Upper lobe of right lung (tissue), 1 donor: ENCODE measurements at places on chromosomes 3 and 15. TPM values are rescaled to one million over a fixed set of nuclear protein-coding genes. Genes with fewer than 3 reads are reported as not detected.

GRCh38 chr3:162641907-162642306 lies 1145.3 kb downstream of the OTOL1 start:
- no peak for DNase-seq

- DNase-seq: no peak
Observed at GRCh38 chr3:2847062-2847841, 262.9 kb downstream of the IL5RA start.

- DNase-seq: no peak
Observed at GRCh38 chr3:41265823-41266273, 66.5 kb downstream of the CTNNB1 start.

DNA sequence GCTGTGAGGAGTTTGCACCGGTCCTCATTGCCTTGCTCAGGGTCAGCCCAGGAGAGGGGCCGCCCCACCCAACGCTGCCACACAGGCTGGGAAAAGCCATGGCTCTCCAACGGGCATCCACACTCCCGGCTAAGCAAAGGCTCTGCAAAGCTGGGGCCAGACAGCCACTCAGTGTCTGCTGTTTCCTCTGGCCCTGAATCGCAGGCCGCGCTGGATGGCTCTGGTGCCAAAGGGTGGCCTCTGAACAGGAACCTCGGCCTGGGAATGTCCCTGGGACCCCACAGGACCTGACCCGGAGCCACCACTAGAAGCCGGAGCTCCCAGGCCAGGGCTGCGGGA lies 42.9 kb downstream of the RPN1 start:
- no peak for DNase-seq

DNA sequence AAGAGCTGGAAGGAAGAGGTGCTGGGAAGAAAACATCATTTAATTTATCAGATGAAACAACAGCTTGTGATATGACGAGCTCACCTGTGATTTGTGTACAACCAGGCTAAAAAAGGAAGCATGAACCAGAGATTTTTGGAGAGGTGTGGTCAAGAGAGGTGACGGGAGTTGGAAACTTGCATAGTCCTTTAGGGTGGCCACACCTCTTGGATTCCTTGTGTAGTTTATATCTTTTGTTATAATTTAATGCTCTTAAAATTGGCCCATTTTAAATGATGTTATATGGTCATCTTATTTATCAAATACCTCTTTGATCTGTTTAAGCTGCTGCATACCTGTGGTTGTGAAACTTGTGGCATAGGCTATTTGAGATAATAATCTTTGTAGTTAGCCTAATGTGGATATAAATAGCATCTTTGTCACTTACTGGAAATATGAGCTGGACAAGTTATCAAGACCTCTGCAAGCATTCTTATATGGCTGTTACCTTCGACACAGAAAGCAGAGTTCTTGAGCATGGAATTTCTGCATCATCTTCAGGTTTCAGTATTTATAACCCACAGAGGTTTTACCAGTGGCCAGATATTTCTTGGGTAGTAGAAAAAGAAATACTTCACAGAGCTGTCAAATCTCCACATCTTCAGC lies 49.1 kb downstream of the IL1RAP start:
- DNase-seq: no peak

- no peak for DNase-seq
Observed at GRCh38 chr15:90819390-90819789, 49.0 kb upstream of the FURIN start.

DNA sequence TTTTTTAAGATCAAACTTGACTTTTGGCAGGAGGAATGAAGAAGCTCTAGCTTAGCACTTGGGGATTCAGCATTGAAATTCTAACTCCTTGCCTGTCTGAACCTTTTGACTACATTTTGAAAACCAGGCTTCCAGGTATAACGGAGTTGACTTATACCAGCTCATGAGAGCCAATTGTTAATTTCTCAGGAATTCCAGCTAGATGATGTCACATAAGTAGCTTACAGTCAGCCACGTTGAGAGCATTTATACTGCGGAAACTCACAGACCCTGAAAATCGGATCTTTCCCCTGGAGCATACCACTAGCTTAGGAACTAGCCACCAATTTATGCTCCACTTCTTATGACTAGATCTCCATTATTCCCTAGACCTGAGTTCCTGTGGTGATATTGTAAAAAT lies 321.4 kb upstream of the DPH6 start:
- no peak for DNase-seq

GRCh38 chr15:60477916-60478565 lies 901 bp downstream of the ICE2 start:
- no peak for DNase-seq

DNA sequence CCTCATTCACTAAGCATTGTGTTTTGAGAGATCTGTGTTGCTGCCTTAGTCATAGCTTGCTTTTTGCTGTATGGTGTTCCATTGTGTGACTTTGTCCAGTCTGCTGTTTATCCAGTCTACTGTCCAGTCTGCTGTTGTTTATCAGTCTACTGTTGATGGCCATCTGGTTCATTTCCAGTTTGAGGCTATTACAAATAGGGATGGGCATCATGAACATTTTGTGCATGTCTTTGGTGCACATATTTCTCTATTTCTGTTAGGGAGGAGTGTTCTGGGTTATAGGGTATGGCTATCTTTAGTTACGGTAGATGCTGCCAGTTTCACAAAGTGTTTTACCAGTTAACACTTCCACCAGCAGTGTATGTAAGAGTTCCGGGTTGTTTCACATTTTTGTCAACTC lies 22.2 kb upstream of the CLEC3B start:
- DNase-seq: no peak

DNA sequence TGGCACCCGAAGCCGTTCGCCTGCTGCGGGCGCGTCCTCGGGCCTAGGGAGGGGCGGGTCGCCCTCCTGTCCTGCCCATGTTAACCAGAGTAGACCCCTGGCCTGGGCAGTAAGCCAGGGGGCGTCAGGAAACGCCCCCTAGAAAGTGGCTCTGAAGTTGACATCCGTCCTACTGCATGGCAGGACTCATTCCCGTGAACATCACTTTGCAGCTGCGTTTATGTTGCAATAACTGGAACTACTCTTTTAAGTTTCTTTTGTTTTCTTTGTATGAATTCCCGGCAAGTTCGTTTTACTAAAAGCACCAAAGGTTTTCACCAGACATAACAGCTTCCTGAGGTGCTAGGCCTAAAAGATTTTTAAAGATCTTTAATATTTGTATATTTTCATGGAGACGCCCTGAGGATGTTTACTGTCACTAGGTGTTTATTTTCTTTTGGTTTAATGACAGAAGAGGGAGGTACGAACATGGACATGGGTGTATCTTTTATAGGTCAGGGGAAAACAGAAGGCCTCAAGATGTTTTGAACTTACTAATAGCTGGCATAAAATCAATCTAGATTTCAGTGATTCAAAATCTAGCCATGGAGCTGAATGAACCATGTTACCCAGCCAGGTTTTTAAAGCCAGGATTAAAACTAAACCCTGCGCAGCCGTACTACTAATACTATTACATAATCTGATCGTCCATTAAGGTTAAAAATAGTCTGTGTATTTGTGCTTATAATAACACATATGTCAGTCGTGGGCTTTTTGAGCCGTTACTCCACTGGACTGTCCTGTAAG lies 1.0 kb downstream of the C15orf61 start:
- no peak for DNase-seq

Gene CCDC13
- 0.87 TPM for total RNA-seq

Gene SLC6A20
- total RNA-seq: 22.7 TPM

Gene IQCF2
- not detected for total RNA-seq

Gene PPP1R14D
- 1.3 TPM for total RNA-seq

Gene DLL4
- total RNA-seq: 22.0 TPM

Gene CHDH
- total RNA-seq: 10.9 TPM
